Stimulated activated CD8-positive, alpha-beta memory T cell treated with anti-CD3 and anti-CD28 coated beads, Interleukin-4, amount 100 ng/mL, for 1 hour (primary cell): ENCODE measurements at places on chromosomes 12 and 14.

DNA sequence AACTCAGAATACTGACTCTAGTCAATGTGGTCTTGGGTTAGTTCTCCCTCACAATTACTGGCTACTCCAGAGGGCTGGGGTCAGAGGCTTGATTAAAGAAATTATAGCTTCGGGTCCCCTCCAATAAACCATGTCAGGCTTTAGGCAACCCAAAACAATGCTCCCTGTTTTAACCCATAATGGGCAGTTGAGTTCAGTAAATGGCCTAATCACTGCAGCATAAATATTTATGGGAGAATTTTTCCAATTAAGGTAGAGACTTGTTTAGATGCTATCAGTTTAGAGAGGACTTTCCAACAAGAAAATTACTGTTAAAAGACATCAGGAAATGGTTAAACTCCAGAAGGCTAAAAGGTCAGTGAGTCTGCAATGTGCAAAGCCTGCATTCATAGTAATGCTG is 389.2 kb upstream of the PRICKLE1 start:
- no peak for DNase-seq

DNA sequence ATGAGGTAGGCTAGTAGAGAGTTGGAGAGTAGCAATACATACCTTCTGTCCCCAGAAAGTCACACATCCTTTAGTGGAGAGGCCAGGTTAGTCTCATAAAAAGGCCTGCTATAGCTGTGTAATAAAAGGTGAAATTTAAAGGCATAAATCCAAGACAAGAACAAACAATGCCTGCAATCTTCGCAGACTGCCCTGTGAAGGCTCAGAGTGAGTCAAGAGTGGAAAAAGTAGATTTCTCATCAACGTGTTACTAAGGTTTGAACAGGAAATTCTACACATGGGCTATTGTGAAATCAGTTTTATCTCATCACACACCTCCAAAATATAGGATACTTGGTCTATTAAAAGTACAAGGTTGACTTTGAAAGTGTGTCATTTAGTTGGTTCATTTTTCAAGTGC is at the start of gene KLRC1:
Gene KLRC1 (minus strand): TSS at position 222 of the 400 bp plus-strand sequence. CDS start 2,221 bp downstream, outside the sequence.
- no peak for DNase-seq

DNA sequence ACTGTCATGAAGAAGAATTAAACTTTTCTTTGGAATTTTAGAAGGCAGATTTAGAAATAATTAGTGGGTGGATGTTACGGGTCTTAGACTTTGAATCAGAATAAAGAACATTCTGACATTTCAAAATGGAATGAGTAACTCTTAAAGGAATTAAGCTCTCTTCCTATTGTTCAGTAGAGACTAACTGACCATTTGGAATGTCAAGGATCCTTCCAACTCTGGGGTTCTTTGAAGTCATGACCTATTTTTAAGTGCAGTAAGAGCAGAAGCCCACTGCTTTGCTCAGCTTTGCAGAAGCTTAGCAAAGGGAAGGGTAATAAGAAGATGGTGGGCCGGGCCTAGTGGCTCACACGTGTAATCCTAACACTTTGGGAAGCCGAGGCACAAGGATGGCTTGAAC is 4.0 kb downstream of the CHURC1 start:
- DNase-seq: no peak

GRCh38 chr14:94298130-94298529 is 5.1 kb upstream of the SERPINA10 start:
- no peak for DNase-seq

DNA sequence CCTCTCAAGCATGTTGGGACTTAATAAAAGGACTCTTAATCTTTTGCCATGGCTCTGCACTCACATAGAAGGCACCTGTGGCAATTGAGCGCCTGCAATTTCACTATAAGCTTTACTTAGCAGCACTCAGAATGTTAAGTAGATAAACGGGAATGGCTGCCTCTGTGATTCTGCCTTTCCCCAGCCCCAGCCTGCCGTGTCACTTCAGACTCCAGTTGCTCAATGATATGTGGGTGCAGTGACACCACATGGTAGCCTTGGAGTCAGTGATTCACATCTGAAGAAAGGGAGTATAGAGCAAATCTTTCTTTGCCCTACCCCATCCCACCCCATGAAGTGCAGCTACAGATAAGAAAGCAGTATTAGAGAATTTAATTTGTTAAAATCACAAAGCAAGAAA is 96.1 kb downstream of the ZFC3H1 start:
- DNase-seq: no peak

DNA sequence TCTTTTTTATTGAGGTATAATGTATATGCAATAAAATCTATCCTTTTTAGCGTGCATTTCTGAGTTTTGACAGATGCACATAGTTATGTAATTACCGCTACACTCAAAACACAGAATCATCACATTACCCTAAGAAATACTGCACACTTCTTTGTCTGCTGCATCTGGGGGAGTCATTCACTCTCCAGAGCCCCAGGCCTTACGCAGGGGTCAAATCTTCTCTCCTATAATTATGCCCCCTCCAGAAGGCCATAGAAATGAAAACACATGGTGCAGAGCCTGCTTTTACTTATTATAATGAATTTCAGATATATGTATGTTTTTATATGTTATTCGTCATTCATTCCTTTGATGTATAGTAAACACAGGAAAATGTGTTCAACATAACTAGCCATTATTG is 296.5 kb upstream of the TMEM132C start:
- DNase-seq: no peak

DNA sequence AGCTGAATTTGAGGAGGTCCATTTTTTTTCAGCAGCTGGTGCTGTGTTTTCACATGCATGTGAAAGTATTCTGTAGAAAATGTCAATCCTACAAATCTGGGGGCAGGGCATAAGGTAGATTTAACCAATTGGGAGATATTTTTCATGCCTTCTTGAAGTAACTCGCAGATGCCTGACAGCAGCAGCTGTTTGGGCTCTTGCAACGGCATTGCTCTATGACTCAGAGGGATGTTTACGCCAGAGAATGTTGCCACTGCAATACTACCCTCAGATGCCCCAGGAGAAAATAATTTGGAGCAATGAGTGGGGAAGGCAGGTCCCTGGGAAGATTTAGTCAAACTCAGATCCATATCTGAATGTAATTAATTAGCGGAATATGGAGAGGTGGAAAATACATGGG is 42.5 kb upstream of the MYBPC1 start:
- no peak for DNase-seq
